ENCODE measurements at places on chromosomes 7 and 10.

DNA sequence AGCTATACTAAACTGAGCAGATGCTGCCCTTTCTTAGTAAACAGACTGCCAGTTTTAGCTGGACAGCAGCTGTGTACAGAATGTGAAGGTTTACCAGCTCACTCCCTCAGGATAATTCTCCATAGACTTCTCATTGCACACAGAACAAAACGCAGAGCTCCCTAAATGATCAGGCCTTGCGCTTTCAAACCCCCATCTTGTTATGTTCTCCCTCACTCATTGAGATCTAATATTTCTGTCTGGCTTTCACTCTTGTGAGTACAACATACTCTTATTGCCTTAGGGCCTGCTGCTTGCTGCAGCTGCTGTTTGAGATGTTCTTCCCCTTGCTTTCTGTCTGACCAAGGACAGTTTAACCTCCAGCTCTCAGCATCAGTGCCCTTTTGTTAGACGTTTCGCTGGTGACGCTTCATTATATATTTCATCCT lies 17.3 kb downstream of the VWDE start:
- no peak for DNase-seq

DNA sequence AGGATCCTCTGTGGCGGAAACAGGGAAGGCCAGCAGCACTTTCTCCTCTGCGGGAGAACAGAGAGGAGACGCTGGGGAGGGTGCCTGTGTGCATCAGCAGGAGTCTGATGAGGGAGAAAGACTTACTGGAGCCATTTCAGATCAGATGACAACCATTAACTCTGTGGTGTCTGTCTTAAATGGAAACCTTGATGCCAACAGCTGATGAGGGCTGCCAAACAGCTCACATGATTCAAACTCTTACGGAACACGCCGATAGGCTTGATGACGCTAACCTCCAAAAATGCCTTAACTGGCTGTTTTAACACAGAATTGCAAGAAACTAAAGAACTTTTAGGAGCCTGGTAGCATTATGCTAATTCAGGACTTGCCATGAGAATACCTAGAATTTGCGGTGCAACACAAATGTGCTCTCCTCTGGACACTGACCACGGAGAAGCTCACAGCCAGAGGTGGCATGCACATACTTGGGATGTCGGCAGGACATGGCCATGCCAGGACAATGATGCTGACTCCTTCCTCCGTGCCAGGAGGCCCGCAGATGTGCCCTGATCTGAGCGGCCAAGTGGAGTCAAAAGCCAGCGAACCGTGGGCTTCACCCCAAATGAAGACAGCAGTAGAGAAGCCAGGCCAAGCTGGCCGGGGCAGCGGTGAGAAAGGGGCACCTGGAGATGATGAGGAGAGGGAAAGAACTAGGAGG lies 154.9 kb downstream of the ZMYND11 start:
- peak; percentile 91 for DNase-seq

- DNase-seq = no peak
These were observed 18.5 kb upstream of the CHCHD1 start for GRCh38 chr10:73763343-73763742.

GRCh38 chr7:44793919-44794318 lies 2.6 kb upstream of the PPIA start:
- DNase-seq = peak; percentile 26

DNA sequence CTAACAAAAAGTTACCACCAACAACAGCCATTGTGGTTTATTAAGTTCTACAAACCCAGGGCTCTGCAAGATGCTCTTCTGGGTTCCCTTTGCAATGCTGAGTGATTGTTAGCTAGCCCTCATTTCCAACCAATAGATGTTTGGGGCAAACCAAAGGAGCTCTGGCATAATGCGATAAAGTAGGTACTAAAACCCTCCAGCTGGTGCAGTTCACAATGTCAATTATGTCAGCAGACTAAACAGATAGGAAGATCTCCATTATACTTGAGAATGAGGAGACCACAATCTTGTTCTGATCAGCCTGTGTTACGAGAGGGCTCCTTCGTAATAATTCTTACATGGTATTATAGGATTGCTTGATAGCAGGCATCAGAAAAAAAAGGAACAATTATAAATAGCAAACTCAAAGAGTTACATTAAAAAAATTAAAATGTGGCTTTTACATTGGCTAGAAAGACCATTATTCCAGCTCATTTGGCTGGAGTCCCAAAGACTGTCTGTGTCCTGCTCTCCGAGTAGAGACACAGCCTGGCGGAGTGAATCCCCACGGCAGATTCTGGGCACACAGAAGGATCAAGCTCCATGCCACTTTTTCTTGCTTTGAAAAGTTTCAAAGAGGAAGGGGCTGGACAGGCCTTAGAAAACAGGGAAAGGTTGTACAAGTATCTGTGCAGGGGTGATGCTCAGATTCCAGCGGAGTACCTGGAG lies 93.8 kb downstream of the ZRANB1 start:
- DNase-seq = no peak

DNA sequence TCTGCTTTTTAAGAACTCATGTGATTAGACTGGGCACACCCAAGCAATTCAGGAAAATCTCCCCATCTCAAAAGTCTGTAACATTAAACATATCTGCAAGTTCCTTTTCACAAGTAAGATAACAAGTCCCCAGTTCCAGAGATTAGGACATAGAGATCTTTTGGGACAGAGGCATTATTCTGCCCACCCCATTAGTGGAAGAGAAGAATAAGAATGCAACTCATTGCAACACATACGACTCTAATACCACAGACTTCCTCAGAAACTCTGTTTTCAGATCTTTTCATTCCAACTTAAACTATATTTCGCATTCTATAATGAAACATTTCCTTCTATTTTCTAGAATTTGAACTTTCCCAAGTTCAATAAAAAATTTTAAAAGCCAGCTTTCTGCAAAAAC lies 137.7 kb downstream of the SEMA3C start:
- peak; percentile 47 for DNase-seq

GRCh38 chr10:71648933-71649320 lies 70.7 kb downstream of the C10orf105 start:
- DNase-seq = no peak

- DNase-seq = no peak
These were observed 101.7 kb downstream of the SLC16A9 start for GRCh38 chr10:59607970-59608369.

DNA sequence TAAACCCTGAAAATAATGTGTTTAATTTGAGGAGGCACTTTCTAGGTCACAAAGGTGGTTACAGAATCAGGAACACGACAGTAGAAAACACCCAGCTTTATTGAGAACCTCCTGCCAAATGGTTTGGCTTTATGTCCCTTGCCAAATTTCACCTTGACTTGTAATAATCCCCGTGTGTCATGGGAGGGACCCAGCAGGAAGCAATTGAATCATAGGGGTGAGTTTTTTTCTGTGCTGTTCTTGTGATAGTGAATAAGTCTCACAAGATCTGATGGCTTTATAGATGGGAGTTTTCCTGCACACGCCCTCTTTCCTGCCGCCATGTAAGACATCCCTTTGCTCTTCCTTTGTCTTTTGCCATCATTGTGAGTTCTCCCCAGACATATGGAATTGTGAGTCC lies 193.8 kb upstream of the KLF6 start:
- no peak for DNase-seq

DNA sequence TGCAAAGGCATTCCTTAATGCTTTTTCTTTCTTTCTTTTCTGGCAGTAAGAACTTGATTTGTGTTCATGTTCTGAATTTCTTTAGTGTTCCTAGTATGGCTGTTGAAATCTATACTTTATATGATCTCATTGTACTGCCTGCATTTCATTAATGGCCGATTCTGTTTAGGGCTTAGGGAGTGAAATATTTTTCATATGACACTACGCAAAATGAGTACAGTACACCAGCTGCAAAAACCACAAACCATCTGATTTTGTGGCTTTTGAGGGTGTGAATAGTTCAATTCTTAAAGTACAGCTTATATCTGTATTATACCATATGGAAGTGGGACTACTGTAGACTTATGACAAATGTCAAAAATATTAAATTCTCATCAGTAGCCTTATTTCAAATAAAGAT lies 69.1 kb upstream of the FOXP2 start:
- DNase-seq = peak; percentile 53

- DNase-seq = peak; percentile 21
These were observed 183.0 kb upstream of the CTBP2 start for GRCh38 chr10:125343118-125343925.

- DNase-seq = no peak
These were observed 96.5 kb upstream of the PODXL start for GRCh38 chr7:131652934-131653333.

DNA sequence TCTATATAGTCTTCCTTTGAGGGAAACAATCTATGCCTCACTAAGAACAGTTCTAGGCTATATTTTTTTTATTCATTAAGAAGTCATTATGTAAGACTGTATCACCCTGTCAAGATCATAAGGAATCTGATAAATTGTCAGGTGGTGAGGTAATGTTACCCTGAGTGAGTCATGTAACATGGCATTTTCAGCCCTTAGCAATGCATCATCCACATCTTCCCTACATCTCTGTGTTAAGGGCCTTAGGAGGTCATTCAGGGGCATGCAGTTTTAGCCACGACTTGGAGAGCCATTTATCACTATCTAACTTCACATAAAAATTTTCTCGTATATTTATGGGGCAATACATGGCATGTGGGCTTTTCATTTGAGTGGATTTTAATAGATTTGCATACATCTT lies 924.5 kb upstream of the MBL2 start:
- DNase-seq = no peak

GRCh38 chr7:15418264-15418663 lies 143.6 kb downstream of the AGMO start:
- DNase-seq = no peak

DNA sequence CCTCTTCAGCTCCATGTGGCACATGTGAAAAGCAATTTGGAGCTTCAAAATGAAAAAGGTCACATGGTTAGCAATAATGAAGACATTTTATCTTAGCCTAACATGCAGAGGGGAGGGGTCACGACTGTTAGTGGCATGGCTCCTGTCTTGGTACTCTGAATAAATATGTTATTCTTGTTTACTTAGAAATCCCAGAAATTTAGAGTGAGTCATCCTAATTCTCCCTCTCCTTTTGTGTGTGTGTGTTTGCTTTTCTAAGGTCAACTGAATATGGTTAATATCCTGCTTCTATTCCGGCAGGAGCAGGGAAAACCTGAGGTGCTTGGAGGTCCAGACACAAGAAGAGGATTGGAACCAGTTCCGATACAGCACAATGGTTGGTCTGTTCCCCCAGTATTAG lies 17.6 kb downstream of the BCCIP start:
- DNase-seq = no peak

DNA sequence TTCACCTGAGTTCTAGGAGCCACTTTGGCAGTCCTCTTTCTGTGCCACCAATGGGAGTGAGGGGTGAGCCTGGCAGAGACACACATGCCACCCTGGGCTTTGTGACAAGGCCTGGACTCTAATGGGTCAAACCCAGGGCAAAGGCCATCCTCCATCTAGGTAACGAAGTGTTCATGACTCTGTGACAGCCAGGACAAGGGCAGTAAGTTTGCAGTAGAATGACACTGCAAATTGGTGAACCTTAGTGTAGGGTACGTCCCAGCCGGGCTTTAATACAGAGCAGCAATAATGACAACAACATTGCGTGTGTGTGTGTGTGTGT lies 43.3 kb downstream of the PAPSS2 start:
- no peak for DNase-seq

- no peak for DNase-seq
These were observed 492.5 kb upstream of the AKR1E2 start for GRCh38 chr10:4333459-4333894.

- DNase-seq = peak; percentile 25
These were observed 37.3 kb downstream of the HBP1 start for GRCh38 chr7:107206136-107206535.

GRCh38 chr10:23197416-23197861 lies 5.3 kb downstream of the PTF1A start:
- no peak for DNase-seq

- no peak for DNase-seq
These were observed 170.0 kb downstream of the PTPN20 start for GRCh38 chr10:47081264-47081663.

Data from AG10803 (cell line).